Activated naive CD8-positive, alpha-beta T cell treated with anti-CD3 and anti-CD28 coated beads, Interleukin-2, amount 10 ng/mL, durations not matched to agents 7 days and 5 days (primary cell): ENCODE measurements at places on chromosomes 4 and X. TPM values are rescaled to one million over a fixed set of nuclear protein-coding genes. Genes with fewer than 3 reads are reported as not detected.

DNA sequence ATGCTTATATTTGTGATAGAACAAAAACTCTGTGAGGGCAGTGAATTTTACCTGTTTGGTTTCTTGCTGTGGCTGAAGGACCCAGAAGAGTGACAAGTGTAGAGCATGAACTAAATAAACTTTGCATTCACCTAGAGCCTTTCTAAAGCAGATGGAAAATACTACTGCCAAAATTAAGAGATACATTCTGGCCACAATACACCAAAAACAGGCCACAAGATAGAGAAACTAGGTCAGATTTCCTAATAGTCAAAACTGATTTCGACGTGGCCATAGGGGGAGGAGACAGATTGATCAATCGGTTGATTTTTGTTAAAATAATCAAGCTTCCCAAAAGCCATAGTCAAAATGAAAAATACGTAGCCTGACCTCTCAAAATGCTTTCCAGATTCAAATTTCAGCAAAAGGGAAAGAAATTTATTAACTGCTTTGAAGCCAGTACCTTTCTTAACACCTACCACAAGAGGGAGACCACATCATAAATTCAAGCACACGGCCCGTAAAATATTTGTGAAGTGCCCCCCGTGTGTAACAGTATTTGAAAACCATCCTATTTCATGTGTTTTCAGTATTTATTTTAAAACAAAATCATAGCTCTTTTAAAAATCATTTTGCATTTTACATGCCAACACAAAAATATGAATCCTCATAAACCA lies 132.4 kb downstream of the CORIN start:
- peaks cover 3% of the 10 kb centered on the region for H3K4me1 ChIP-seq
- peaks cover 28% of the 10 kb centered on the region for H3K27me3 ChIP-seq
- no peaks in the 10 kb centered on the region for H3K36me3 ChIP-seq

The LRAT gene
- not detected for total RNA-seq

GRCh38 chr4:27861802-27862201 lies 1001.2 kb downstream of the STIM2 start:
- H3K27ac ChIP-seq, result no peak overlapping the region
- H3K36me3 ChIP-seq, result no peaks in the 10 kb centered on the region
- DNase-seq, result no peak
- no peaks in the 10 kb centered on the region for H3K27me3 ChIP-seq
- no peak overlapping the region for H3K4me3 ChIP-seq

DNA sequence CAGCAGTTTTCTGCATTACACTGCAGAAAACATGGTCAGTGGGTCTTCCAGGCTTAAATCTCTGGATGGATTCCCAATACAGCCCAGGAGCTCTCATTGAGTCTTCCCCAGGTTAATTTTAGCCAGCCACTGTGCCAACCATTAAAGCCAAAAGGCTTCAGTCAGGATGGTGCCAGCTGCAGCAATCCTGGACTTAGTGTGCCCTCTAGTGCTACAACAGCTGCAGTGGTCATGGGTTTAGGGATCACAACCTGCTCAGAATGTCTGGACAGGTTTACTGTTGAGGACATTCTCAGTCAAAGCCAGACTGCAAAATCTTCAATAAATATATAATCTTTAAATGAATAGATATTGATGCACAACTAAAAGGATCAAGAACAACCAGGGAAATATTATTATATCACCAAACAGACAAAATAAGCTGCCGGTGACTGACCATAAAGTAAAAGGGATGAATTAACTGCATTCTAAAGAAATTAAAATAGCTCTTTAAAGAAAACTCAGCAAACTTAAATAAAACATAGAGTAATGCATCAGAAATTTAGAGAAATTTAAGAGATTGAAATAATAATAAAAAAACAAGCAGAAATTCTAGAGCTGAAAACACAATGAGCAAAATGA lies 639.9 kb downstream of the SPOCK3 start:
- no peaks in the 10 kb centered on the region for H3K27me3 ChIP-seq
- H3K4me1 ChIP-seq, result no peaks in the 10 kb centered on the region
- no peaks in the 10 kb centered on the region for H3K36me3 ChIP-seq
- no peak overlapping the region for H3K27ac ChIP-seq
- no peak overlapping the region for H3K4me3 ChIP-seq

DNA sequence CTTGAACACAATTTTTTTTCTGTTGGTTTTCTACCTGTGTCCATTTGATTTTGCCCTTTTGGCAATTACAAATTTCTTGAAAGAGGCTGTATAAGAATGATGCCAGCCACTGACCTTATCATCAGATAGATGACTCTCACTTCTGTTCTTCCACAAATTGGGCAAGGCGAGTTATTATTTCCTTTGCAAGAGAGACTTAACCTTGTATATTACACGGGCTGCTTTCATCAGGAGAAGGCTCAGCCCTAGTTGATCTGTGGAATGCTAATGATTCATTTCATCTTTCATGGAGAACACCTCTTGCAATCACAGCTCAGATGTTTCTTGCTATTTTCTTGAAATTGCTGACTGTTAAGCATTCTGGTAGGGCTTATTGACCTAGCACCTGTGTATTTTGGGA lies 1155.4 kb downstream of the STIM2 start:
- no peaks in the 10 kb centered on the region for H3K4me1 ChIP-seq
- H3K27me3 ChIP-seq, result no peaks in the 10 kb centered on the region
- no peak overlapping the region for H3K4me3 ChIP-seq

GRCh38 chr4:24040811-24041210 lies 151.0 kb upstream of the PPARGC1A start:
- H3K4me1 ChIP-seq, result no peaks in the 10 kb centered on the region
- H3K27ac ChIP-seq, result no peak overlapping the region
- no peaks in the 10 kb centered on the region for H3K27me3 ChIP-seq

- no peaks in the 10 kb centered on the region for H3K27me3 ChIP-seq
- H3K27ac ChIP-seq, result no peak overlapping the region
- H3K36me3 ChIP-seq, result no peaks in the 10 kb centered on the region
- no peak overlapping the region for H3K4me3 ChIP-seq
Observed at GRCh38 chr4:19776929-19777328, 474.8 kb upstream of the SLIT2 start.

- DNase-seq, result no peak
- H3K27me3 ChIP-seq, result peaks cover 15% of the 10 kb centered on the region
- no peaks in the 10 kb centered on the region for H3K36me3 ChIP-seq
Observed at GRCh38 chr4:5826437-5827107, 66.3 kb downstream of the CRMP1 start.

The ART3 gene
- not detected for total RNA-seq

GRCh38 chr4:54433686-54434085 lies 204.6 kb downstream of the PDGFRA start:
- no peak overlapping the region for H3K4me3 ChIP-seq
- H3K27ac ChIP-seq, result no peak overlapping the region
- no peak for DNase-seq
- H3K36me3 ChIP-seq, result no peaks in the 10 kb centered on the region
- H3K4me1 ChIP-seq, result no peaks in the 10 kb centered on the region
- H3K27me3 ChIP-seq, result peaks cover 4% of the 10 kb centered on the region

GRCh38 chr4:1052231-1052671 lies 40.8 kb downstream of the FGFRL1 start:
- H3K4me3 ChIP-seq, result no peak overlapping the region
- no peak for DNase-seq

- H3K27me3 ChIP-seq, result no peaks in the 10 kb centered on the region
- peaks cover 4% of the 10 kb centered on the region for H3K4me1 ChIP-seq
- DNase-seq, result no peak
- H3K4me3 ChIP-seq, result no peak overlapping the region
Observed at GRCh38 chr4:145773581-145774234, 93.8 kb downstream of the C4orf51 start.

DNA sequence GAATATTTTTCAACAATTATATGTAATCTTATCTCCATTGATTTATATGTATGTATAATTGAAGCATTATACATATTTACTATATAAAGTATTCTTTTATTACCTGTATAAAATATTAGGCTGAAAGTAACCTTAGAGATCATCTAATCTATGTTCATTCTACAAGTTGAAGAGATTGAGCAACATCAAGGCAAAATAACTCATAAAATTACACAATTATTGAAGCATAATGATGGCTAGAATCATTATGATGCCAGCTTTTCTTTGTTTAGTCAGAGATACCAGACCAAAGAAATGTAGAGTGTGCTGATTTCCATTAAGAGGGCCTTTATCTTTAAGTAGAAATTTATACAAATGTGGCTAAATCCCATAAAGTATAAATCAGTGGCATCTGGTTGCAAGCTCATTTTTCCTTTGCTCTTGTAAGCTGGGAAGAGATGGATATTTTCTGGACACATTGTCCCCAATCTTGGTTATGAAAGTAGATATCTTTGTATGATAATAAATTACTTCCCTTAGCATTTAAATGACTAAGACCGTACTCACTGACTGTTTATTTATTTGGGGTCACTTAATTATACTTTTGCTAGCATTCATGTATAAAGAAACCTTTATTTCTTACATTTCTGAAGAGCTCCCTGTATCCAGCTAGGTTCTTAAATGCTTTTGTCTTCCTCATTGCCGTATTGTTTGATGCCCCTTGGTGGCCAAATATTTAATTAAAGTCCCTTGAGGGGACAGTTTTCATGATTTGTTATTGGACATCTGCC lies 339.8 kb downstream of the PCDH7 start:
- no peak for DNase-seq
- H3K4me1 ChIP-seq, result no peaks in the 10 kb centered on the region
- H3K27me3 ChIP-seq, result no peaks in the 10 kb centered on the region
- no peaks in the 10 kb centered on the region for H3K36me3 ChIP-seq

The GPR82 gene
- total RNA-seq, result 1.1 TPM

The CITED1 gene
- not detected for total RNA-seq
